ENCODE measurements at places on chromosomes 7 and 10.

DNA sequence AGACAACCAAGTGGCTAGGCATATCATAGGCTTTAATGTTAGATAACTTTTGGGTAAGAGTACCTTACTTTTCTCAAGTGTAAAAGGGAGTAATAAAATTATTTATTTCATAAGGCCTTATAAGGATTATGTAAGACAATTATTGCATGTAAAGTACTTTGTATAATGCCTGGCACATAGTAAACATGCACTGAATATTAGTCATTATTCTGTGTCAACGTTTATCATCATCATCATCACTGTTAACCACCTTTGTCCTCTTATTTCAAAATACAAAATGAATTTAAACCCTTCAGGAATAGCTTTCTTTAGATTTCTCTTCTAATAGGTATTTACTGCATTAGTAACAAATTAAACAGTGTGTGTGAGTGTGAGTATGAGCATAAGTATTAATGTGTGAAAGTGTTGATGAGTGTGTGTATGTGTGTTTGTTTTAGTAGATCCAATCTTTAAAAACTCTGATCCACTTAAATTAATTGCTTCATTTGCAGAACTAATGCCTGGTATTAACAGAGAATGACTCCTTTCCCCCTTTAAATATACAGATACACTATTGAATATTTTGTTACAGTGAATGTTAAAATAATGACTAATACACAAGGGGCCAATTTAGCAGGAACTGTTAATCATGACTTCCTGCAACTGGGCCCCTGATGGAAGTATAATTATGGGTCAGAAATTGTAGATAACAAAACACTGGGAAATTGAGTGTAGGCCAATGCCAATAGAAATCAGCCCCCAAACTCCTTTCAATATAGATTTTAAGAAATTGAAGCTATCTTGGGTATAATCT is 213.3 kb upstream of the FZD8 start:
- H3K4me3 ChIP-seq, result no peak overlapping the region
- no peak for DNase-seq
- no peak overlapping the region for H3K27ac ChIP-seq
- no peaks in the 10 kb centered on the region for H3K27me3 ChIP-seq
- H3K4me1 ChIP-seq, result no peaks in the 10 kb centered on the region
- no peaks in the 10 kb centered on the region for H3K36me3 ChIP-seq

DNA sequence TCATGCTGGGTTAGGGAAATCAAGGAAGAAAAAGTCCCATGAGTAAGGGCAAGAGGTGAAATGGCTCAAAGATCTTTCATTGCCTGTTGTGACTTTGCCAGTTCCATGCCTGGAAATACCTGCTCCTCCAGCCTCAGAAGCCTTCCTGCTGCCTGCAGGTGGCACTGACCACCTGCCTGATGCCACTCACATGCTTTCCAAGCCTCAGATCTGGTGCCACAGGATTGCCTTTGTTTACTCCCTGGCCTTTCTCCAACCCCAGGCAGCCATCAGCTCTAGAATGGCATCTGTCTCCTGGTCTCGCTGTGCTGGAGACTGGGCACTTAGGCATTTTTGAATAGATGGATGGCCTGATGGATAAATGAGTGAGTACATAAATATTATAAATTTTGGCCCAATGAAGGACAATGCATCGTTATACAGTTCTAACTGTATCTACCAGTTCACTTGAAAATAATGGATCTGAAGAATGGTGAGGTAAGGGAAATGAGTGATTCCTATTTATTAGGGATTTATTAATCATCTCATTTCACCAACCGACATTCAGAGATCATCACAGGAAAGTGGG is 657.2 kb downstream of the INHBA start:
- H3K27me3 ChIP-seq, result no peaks in the 10 kb centered on the region
- no peak for DNase-seq
- H3K4me1 ChIP-seq, result no peaks in the 10 kb centered on the region
- H3K4me3 ChIP-seq, result no peak overlapping the region

GRCh38 chr7:33550979-33551378 is 354.4 kb upstream of the BMPER start:
- no peak for DNase-seq
- H3K27me3 ChIP-seq, result no peaks in the 10 kb centered on the region
- H3K4me3 ChIP-seq, result no peak overlapping the region

GRCh38 chr7:77315182-77315591 is 101.0 kb downstream of the GSAP start:
- DNase-seq, result no peak
- peaks cover 37% of the 10 kb centered on the region for H3K36me3 ChIP-seq
- H3K4me1 ChIP-seq, result peaks cover 2% of the 10 kb centered on the region
- H3K4me3 ChIP-seq, result no peak overlapping the region
- H3K27me3 ChIP-seq, result no peaks in the 10 kb centered on the region

GRCh38 chr7:98810153-98810802 is 59.5 kb downstream of the TMEM130 start:
- H3K36me3 ChIP-seq, result no peaks in the 10 kb centered on the region
- peaks cover 2% of the 10 kb centered on the region for H3K27me3 ChIP-seq
- DNase-seq, result no peak
- H3K4me1 ChIP-seq, result no peaks in the 10 kb centered on the region
- no peak overlapping the region for H3K27ac ChIP-seq

DNA sequence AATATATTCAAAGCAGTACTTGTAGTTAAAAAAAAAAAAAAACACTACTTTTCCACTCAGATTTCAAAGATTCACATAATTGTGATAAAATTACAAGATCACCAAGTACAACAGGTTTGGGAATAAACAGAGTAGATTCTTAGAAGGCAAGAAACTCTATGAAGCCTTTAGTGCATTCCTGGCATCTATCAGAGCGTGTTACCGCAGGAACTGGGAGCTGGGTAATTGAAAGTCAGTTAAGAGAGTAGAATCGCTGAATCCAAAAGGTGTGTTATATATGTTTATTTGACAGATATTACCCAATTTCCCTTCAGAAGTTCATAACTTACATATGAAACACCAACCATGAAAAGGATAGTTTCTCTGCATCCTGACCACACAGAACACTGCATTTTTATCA is 159.2 kb upstream of the PLXNA4 start:
- no peak for DNase-seq
- H3K36me3 ChIP-seq, result no peaks in the 10 kb centered on the region
- H3K27ac ChIP-seq, result no peak overlapping the region
- H3K27me3 ChIP-seq, result no peaks in the 10 kb centered on the region
- no peaks in the 10 kb centered on the region for H3K4me1 ChIP-seq
- no peak overlapping the region for H3K4me3 ChIP-seq

DNA sequence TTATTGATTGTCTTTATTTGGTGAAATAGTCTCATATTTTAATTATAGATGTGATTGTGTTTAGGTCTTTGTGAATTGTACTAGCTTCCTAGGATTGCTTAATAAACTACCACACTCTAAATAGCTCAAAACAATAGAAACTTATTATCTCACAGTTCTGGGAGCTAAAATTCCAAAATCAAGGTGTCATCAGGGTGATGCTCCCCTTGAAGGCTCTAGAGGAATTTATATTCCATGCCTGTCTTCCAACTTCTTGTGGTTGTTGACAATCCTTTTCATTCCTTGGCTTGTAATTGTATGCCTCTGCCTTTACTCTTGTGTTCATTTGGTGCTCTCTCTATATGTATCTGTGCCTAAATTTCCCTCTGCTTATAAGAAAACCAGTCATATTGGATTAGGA is 155.3 kb upstream of the AKR1E2 start:
- H3K27ac ChIP-seq, result no peak overlapping the region
- H3K4me1 ChIP-seq, result no peaks in the 10 kb centered on the region
- no peaks in the 10 kb centered on the region for H3K27me3 ChIP-seq
- H3K36me3 ChIP-seq, result no peaks in the 10 kb centered on the region
- no peak overlapping the region for H3K4me3 ChIP-seq
- DNase-seq, result no peak
